ENCODE measurements at places on chromosomes 6 and 20.

- no peak for DNase-seq
- no peak overlapping the region for H3K27ac ChIP-seq
- H3K4me1 ChIP-seq: no peaks in the 10 kb centered on the region
Observed at GRCh38 chr6:33869121-33869520, 65.3 kb upstream of the MLN start.

GRCh38 chr20:51159303-51159702 is 136.4 kb upstream of the KCNG1 start:
- H3K4me1 ChIP-seq: no peaks in the 10 kb centered on the region
- H3K36me3 ChIP-seq: no peaks in the 10 kb centered on the region
- H3K4me3 ChIP-seq: no peak overlapping the region
- no peak overlapping the region for H3K27ac ChIP-seq
- peaks cover 38% of the 10 kb centered on the region for H3K27me3 ChIP-seq

- H3K4me1 ChIP-seq: no peaks in the 10 kb centered on the region
- H3K27ac ChIP-seq: no peak overlapping the region
- no peak for DNase-seq
Observed at GRCh38 chr6:33911488-33911887, 107.7 kb upstream of the MLN start.

GRCh38 chr6:89952686-89953085 is 58.4 kb downstream of the GJA10 start:
- H3K27me3 ChIP-seq: no peaks in the 10 kb centered on the region
- H3K36me3 ChIP-seq: peaks cover 23% of the 10 kb centered on the region
- H3K27ac ChIP-seq: no peak overlapping the region
- no peak for DNase-seq

- no peaks in the 10 kb centered on the region for H3K36me3 ChIP-seq
- no peak overlapping the region for H3K4me3 ChIP-seq
- DNase-seq: no peak
- H3K27ac ChIP-seq: no peak overlapping the region
- H3K27me3 ChIP-seq: no peaks in the 10 kb centered on the region
- no peaks in the 10 kb centered on the region for H3K4me1 ChIP-seq
Observed at GRCh38 chr20:40156600-40157317, 532.3 kb downstream of the MAFB start.

- no peaks in the 10 kb centered on the region for H3K4me1 ChIP-seq
- no peaks in the 10 kb centered on the region for H3K27me3 ChIP-seq
- peaks cover 20% of the 10 kb centered on the region for H3K36me3 ChIP-seq
Observed at GRCh38 chr6:129314575-129314974, 395.4 kb downstream of the ARHGAP18 start.

- H3K36me3 ChIP-seq: no peaks in the 10 kb centered on the region
- DNase-seq: peak; percentile 67
- H3K4me1 ChIP-seq: no peaks in the 10 kb centered on the region
- H3K4me3 ChIP-seq: peak overlapping the region; percentile 78
Observed at GRCh38 chr6:27146706-27147505, 100.6 kb upstream of the PRSS16 start.

Data from tibial artery (tissue), 4 donors.